Iris pigment epithelial cell (primary cell): ENCODE measurements at places on chromosomes 7 and 10.

GRCh38 chr7:137421366-137421765, 77.8 kb upstream of the PTN start:
- peak; percentile 22 for DNase-seq

DNA sequence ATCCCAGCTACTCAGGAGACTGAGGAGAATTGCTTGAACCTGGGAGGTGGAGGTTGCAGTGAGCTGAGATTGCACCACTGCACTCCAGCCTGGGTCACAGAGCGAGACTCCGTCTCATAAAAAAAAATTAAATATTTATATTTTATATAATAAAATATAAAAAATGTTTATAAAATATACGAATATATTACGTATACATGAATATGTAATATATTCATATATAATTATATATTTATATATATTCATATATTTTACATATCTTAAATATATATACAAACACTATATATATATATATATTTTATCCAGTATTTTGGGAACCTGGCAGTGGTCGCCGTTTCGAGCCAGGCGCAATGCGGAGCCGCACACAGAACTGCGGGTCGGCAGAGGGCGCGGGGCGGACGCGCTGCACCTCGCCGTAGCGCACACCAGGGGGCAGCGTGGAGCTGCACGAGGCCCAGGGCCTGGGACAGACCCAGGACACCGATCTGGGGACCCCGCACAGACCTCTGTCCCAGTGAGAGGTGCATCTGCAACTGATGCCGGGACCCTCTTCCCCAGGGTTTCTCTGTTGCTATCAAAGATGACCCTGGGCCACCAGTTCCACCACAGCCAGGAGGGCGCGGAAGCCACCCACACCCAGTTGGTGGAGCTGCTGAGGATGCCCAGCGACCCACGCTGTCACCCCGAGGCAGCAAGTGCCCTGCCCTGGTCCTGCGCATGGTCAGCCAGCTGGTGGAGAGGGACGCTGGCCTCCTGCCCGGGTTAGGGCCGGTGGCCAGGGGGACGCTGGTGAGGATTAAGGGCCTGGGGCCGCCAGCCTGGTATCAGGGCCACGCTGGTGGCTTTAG, 22.7 kb downstream of the AP5Z1 start:
- peak; percentile 20 for DNase-seq

- DNase-seq: no peak
These were observed 258.0 kb upstream of the SEMA3A start for GRCh38 chr7:84452618-84453017.

GRCh38 chr7:40584667-40585433, 450.0 kb downstream of the SUGCT start:
- DNase-seq: peak; percentile 66

- no peak for DNase-seq
These were observed 49.7 kb downstream of the CDK14 start for GRCh38 chr7:90645784-90646183.

DNA sequence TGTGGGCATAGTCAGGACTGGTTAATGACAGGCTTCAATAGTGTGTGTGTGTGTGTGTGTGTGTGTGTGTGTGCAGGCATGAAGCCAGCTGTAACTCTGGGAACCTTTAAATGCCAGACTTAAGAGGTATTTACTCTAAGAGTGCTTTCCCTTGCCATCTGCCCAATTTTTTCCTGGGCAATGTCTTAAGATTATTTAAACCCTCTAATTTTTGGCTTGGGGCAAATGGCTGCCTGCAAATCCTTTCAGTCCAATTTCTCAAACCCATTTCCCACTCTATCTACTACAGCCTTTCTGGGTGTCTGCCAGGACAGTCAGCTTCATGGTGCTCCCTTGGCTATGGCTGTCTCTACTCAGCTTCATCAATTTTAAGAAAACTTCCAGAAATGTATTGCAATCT, 62.6 kb upstream of the C1GALT1 start:
- DNase-seq: no peak

DNA sequence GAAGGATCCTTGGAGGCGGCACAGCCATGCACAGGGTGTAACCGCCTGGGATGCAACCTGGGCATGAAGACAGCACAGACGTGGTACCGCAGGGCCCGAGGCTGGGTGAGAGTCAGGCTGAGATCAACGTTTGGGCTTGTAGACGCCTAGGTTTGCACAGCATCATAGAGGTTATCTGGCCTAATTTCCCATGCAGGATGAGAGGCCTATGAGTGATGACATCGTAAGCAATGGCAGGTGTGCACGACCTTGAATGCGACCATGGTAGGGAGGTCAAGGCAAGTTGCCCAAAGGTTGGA, 7.5 kb downstream of the CALML3 start:
- DNase-seq: no peak

DNA sequence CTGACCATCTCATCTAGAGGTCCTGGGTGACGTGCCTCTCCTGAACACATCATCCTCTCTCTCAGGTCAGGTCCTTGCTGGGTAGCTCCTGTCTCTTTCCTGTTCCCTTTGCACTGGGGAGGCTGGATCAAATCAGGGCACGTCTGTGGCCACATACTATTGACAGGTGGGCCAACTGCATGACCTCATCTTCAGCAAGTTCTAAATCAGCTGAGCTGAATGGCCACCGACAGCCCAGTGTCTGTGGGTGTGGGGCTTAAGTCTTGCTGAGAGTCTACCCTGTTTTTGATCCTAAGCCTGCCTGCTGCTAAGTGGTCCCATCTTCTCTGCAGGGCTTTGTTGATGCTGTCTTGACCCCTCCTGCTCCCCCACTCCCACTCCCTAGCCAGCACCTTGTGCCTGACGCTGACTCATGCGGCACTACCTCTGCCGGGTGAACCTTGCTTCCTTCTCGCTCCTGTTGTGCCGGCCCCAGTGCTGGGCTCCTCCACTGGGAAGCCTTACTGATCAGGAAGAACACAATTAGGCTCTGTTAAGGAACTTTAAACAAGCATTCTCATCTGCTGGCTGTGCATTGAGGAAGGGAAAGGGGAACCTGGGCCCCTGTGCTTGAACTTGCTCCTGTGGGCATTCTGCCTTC, 440.4 kb downstream of the PLXNA4 start:
- DNase-seq: no peak
